ENCODE measurements at places on chromosomes 7 and 10.

DNA sequence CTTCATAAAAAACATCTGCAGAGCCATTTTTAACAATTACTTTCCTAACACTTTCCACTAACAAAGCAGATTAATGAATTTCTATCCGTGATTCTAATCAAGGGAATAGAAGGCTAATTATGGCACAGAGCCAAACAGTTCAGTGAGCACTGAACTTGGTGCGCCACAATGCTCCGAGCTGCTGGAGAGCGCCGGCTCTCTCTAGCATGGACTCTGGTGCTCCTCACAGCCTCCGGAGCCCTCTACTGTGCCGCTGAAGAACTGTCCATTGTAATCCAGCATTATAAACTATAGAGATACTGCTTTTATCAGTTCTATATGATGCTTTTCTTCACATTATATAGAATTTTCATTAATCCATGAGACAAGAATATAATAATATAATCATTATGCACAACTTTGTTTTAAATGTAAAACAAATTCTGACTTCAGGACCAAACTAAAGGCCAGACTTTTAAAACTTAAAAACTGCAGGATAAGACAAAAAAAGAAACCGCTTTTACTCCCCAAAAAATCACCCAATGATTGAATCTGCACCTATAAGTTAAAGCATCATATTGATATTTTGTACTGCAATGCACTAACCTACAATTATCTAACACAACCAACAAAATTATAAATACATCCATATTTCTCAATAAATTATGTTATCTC, 123.6 kb downstream of the RNF32 start:
- DNase-seq = no peak

DNA sequence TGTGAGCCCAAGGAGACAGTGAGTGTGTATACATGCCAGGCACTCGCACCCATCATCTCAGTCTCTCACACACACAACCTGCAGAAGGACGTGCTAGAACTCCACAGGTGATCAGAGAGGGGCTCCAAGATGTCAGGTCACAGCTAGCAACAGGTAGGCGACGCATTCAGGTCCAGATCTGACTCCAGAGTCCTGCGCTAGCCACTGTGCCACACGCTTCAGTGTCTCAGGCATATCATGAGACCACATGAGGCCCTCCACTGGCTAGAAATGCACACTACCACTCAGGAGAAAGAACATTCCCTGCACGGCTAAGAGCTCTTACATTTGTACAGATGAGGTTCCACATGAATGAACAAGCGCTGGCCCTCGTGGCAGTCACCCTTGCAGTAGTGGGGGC, 11.5 kb downstream of the AKR1B1 start:
- no peak for DNase-seq

DNA sequence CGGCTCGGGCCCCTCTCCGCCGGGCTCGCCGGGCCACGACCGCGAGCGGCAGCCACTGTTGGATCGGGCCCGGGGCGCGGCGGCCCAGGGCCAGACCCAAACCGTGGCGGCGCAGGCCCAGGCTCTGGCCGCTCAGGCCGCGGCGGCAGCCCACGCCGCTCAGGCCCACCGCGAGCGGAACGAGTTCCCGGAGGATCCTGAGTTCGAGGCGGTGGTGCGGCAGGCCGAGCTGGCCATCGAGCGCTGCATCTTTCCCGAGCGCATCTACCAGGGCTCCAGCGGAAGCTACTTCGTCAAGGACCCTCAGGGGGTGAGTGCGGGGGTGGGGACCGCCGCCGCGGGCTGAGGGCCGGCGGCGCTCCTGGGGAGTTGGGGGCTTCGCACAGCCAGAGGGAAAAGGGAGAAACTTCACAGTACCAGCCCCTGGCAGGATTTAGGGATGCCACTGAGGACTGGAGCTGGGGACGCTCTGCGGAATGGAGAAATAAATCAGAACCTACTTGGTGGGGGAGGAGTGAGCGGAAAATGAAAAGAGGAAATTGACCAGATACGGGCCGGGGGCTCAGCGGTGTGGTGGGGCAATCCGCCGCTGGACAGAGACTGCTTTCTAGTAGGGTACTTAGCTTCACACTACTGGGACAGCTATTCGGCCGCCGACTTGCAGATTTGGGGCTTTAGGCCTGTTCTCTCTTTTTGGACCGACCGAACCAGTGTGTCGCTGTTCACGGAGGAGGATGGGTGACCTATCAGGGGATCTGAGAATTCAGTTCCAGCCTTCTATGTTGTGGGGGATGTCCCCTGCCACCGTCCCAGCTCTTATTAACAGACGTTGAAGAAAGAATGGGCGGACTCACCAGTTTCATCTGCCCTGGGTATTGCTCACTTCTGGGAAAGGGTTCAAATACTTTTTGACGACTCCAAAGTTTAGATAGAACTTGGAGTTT, 669 bp downstream of the PI4K2A start:
- no peak for DNase-seq

DNA sequence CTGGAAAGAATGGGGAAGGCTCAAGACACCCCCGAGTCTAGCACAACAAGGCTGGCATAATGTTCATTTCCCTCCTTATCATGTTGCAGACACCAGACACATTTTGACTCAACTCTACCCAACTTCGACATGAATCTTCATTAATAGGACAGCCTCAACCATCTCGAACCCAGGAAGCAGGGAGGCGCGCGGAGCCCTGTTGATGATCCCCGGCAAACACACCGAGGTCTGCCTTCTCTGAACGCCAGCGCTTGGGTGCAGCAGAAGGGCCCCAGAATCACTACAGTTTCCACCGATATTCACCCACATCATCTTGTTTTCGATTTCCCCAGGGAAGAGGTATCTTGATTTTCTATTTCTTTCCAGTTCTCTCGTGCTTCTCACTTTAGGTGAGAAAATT, 563.6 kb downstream of the TCERG1L start:
- no peak for DNase-seq

DNA sequence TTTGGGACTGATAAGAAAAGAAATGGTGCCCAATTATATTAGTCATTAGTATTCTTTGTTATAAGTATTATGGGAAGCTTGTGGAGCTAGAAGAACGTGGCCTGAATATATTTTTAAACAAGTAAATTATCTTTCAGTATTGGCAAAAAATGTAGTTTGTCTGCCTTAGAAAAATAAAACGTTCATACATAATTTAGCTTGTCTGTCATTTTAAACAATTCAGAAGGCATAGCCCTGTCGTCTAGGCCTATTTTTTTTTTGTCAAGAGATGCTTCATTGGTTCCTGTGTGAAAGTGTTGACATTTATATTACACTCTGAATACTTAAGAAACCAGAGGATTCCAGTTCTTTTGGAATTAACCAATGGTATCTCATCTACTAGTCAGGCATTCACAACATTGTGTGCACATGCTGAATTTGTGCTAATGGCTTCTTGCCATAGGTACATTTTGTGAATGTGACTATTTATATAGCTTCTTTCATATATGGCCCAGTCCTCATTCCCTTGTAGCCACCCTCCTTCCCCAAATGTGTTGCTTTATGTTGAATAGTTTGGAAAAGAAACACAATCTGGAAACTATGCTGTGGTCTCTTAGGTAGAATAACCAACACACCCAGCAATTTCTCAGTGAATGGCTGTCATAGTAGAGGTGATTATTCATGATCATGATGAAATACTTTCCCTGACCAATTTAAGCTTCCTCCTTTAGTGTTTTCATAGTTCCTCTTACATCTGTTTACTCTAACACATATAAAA, 435.8 kb downstream of the EXOC4 start:
- DNase-seq = no peak

GRCh38 chr10:105967256-105967655, 1197.2 kb downstream of the SORCS1 start:
- DNase-seq = no peak

DNA sequence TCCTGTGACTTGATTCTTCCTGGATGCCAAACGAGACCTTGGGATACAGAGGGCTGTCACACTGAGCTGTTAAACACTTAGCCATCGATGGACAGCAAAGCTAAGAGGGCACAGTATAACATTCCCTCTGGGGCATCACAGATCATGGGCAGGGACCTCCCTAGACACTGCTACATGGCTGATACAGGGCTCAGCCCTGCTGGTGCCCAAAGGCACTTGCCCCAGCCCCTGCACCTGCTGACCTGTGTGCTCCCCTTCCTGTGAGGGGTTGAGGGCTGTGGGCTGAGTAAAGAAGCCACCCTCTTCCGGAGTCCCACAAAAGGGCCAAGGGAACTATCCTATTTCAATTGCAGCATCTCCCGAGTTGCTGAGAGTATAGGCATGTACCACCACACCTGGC, 337.9 kb downstream of the EXOC4 start:
- DNase-seq = no peak

DNA sequence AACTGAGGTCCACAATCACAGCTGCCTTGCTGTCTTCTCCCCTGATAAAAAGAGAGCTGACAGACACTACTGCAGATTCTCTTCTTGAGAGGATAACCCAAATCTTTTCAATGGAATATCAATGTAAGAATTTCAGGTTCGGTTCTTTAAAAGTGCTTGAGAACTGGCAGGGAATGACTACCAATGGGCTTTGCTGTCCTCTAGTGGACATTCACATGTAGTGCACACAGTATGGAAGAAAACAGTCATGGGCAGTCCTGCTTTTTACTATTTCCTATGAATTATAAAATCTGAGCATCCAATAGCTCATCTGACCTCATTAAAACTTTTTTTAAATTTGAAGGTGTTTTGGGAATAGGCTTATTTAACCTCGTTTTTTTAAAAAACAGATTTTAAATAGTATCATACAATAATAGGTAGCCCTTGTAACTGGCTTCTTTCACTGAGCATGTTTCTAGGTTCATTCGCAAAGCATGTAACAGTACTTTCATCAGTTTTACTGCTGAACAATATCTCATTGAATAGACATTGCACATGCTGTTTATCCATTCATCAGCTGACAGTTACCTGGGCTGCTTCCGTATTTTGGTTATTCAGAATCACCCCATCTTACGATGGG, 18.3 kb downstream of the FZD9 start:
- no peak for DNase-seq

GRCh38 chr7:106871793-106872571, 6.9 kb downstream of the PIK3CG start:
- DNase-seq = no peak

- no peak for DNase-seq
These were observed 27.0 kb upstream of the ABI1 start for GRCh38 chr10:26887611-26888215.

DNA sequence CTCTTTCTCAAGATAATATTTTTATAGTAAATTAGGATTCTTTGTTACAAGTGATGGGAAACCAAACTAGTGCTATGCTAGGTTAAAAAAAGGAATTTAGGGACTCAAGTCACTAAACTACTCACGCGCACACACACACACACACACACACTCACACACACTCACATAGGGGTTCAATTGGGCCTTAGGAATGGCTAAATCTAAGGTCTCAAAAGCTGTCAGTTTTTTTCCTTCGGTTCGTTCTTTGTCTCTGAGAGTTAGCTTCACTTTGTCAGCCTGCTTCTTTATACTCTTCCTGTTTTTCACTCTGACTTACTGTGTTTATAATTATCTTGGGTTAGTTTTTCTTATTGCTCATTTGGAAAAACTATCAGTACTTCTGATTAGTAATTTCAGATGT, 138.9 kb downstream of the ADK start:
- DNase-seq = no peak

GRCh38 chr10:123301077-123301857, 147.1 kb downstream of the BUB3 start:
- DNase-seq = no peak

DNA sequence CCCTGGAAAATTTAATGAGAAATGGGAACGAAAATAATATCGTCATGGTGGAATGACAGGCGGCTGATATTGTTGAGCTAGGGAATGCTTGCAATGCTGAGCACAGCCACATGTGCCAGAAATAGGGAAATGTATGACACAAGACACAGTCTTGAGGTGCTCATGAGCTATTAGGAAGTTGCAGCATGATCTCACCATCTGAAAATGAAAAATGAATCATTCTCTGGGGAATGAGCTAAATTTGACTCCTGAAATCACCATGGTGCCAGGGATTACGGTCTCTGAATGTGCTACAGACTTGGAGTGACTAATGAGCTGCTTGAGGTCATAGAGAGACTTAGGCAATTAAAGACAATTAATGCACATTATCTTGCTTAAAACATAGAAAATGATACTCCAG, 845.0 kb downstream of the CNTNAP2 start:
- DNase-seq = no peak

- no peak for DNase-seq
These were observed 30.5 kb upstream of the SLF2 start for GRCh38 chr10:100882252-100882651.

DNA sequence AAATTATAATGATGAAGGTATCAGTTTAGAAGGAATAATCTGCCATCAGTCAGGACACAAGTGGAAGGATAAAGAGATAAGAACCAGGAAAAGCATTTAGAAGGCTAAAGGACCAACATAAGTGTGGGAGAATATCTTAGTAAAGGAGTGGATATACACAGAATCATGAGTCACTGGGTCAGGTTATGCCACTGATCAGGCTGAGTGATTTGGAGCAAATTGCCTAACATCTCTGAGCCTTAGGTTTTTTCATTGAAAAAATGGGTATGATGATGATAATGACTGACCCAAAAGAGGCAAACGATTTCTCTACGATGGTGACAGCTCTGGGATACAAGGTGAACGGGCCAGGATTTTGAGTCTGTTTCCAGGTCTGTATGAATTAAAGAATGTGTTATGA, 2.8 kb upstream of the CUL1 start:
- no peak for DNase-seq

- DNase-seq = no peak
These were observed 45.7 kb downstream of the FAM171A1 start for GRCh38 chr10:15325243-15325943.

DNA sequence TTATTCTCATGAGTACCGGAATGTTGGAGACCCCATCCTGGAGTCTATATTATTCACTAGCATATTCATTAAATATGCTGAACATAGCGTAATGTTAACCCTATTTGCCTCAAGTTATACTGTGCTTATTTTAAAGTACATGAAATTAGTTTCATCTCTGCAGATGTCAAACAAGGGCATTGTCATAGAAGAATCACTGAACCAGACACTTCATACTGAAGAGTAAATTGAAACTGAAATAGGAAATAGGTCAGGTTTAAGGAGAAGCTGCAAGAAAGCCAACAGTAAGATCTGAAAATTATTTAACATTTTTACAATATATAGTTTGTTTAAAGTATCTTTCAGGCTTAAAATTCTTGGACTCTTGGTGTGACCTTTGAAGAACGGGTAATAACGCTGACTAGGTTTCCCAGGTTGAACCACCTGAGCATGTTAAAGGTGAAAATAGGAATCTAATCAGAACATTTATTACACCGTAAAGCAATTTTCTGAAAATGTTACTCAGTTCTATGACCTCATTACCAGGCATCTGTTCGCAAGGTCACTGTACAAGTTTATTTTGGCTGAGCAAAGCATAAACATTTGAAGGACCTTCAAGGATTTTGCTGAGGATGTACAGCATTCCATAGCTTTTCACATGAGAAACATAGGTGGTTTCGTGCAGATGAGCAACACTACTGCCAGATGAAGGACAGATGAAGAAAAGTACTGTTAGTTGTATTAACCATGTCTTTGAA, 82.7 kb downstream of the REEP3 start:
- DNase-seq = no peak

DNA sequence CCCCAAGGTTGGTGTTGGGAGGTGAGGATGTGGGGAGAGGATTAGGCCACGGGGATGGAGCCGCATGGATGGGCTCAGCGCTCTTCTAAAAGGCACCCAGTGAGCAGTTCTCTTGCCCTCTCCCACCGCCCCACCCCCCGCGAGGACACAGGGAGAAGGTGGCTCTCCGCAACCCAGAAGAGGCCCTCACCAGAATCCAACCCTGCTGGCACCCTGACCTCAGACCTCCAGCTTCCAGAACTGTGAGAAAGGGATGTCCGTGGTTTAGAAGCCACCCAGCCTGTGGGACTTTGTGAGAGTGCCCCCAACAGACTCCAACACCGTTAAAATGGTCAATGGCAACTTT, 242.8 kb upstream of the PPP2R2D start:
- no peak for DNase-seq
